ENCODE measurements at places on chromosomes 2 and 18.

GRCh38 chr2:146081459-146081858, 1561.5 kb upstream of the ZEB2 start:
- no peak for DNase-seq

DNA sequence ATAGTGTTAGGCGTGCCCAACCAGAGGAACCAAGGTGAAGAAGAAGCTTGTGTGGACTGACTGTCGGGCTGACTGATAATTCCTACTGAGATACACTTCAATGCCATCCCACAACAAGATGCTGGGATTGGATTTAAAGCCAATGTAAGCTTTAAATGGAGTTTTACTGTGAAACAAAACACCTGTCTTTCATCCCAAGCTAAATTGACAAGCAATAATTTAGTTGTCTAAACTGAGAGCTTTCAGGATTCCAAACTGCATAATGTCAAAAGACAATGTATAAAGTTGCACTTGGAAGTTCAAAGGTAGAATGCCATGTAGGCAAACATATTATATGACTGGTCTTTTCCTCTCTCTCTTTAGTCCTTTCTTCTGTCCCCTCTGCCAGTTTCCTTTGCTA, 1025.3 kb upstream of the FANCL start:
- DNase-seq = no peak

DNA sequence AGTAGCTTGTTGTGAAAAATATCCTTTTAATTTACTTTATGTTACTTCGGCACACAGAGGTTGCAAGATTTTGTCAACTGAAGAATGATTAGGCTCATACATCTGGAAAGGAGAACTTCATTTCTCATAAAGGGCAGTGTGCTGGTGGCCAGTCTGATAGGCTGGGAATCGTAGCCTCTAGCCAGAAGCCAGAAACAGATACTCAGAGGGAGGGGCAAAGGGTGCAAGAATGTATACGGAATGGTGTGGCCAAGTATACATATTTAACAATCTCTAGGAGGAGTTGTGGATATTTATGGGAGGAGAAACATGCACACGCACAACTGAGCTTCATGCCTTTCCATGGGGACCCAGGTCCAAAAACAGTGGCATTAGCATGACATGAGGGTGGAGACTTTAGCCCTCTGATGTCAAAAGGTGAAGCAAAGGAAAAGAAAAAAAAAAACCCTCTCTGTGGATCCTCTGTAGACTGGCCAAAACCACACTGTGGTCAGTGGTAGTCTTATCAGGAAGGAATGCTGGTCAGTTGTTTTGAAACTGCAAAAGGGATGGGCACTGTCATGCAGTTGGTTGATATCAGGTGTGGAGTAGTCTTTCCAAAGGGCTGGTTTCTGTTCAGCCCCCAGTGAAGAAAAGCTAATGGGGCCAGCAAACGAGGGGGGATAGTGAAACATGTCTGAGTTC, 34.9 kb upstream of the APCDD1 start:
- no peak for DNase-seq

DNA sequence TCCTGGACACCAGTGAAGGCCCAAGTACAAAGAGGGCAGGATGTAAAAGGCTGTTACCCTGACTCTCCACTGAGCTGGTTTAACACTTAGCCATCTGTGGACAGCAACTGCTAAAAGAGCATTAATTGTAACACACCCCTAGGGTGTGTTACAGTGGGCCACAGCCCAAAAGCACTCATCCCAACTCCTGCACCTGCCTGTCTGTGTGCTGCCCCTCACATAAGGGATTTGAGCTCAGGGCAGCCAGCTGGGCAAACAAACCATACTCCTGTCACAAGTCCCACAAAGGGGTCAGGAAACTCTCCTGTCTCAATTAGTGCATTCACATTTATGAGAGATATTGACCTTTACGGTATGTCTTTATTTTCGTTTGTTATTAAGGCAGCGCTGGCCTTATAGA, 833.1 kb upstream of the NXPH2 start:
- DNase-seq = no peak

GRCh38 chr2:108212671-108213070, 27.1 kb upstream of the SULT1C3 start:
- no peak for DNase-seq

- DNase-seq = no peak
These were observed 60.4 kb downstream of the GRB14 start for GRCh38 chr2:164560902-164561301.

DNA sequence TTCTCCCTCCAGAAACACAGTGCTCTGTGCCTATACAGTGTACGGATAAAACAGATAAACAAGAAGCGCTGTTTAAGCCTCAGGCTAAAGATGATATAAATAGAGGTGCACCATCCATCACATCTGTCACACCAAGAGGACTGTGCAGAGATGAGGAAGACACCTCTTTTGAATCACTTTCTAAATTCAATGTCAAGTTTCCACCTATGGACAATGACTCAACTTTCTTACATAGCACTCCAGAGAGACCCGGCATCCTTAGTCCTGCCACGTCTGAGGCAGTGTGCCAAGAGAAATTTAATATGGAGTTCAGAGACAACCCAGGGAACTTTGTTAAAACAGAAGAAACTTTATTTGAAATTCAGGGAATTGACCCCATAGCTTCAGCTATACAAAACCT, 70.7 kb downstream of the TANK start:
- no peak for DNase-seq

All from A673 (cell line).